ENCODE measurements at places on chromosomes 12 and 14. TPM values are rescaled to one million over a fixed set of nuclear protein-coding genes. Genes with fewer than 3 reads are reported as not detected.

Gene RGS6
- total RNA-seq = 4.7 TPM

Gene ARHGDIB
- total RNA-seq = 223 TPM

Gene FOXN4
- not detected for total RNA-seq

Gene CEP170B
- 38.2 TPM for total RNA-seq

Gene OTOGL
- 0.14 TPM for total RNA-seq

DNA sequence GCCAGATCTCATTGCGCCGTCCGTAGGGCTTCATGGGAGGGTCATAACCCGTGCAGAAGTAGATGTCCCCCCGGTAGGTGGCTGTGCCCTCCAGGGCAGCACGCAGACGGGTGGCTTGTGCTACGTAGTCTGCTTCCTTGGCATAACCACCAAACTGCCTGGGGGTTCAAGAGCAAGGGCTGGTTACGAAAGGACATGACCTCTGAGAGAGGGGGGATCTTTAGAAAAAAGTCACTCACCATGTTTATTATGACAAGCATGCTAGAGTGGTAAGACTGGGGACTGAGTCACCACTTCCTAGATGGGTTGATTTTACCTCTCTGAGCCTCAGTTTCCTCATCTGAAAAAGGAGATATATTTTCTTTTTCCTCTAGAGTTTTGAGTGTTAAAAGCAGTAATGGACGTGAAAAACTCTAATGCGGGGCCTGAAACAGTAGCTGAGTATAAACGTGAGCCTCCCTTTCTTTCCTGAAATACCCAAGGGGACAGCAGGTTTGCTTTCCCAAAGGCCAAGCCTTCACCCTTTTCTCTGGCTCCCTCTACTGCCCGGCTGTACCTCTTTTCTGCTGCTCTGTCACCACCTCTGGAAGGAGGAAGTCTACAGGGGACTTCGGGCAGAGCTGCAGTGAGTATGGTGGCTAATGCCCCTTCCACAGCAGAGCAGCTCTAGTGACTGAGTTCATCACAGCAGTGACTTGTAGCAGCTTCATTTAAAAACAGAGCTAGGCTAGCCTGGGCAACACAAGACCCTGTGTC, 23.5 kb upstream of the GPRC5D start:
- DNase-seq = no peak

Gene DTX1
- 0.41 TPM for total RNA-seq

DNA sequence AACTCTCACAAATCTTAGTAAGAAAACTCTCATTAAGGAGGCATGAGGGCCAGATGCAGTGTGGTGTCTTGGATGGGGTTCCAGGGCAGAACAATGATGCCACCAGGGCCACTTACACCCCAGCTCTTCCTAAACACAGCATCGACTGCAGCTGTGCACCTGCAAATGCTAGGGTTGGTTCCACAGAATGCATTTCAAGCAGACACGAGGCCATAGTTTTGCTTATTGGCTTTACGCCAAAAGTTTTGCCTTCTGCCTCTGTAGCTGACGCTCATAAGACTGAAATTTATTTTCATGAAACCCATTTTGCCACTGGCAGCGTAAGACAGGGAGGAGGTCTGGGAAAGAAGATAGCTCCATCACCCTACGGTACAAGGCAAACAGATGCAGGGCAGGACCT, 179.0 kb downstream of the RIMBP2 start:
- DNase-seq = no peak

DNA sequence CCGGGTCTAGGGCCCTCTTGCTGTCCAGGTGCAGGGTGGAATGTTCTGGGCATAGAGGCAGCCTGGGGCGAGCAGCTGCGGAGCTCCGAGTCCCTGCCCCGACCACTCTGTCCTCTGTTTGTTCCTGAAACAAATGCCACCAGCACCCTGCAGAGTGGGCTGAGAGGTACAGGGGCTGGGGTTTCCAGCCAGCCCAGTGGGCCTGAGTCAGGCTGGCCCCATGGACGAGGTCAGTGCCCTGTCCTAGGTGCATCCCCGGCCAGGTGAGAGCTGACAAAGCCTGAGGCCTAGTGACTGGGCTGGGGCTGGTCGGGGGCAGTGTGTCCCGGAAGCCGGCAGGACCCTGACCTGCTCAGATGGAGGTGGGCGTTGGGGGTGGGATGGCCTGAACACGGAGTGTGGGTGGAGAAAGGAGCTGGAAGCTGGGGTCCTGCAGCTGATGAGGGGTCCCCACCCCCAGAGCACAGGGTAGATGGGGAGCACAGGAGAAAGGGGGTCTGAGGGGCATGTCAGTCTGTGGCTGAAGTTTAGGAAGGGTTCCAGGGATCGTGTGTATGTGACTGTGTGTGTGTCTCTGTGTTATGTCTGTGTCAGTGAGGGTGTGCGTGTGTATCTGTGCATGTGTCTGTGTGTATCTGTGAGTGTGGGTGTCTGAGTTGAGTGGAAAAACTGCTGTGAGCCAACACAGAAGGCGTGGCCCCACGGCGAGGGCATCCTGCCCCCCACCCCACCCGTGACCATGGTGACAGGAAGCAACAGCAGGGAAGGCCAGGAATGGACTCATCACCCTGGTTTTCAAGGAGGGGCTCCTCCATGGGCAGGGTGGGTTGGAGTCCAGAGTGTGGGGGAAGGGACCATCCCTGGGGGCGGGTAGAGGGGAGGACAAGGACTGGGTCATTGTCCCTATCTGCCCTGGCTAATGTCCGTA, 2.4 kb upstream of the CRIP1 start:
- no peak for DNase-seq

DNA sequence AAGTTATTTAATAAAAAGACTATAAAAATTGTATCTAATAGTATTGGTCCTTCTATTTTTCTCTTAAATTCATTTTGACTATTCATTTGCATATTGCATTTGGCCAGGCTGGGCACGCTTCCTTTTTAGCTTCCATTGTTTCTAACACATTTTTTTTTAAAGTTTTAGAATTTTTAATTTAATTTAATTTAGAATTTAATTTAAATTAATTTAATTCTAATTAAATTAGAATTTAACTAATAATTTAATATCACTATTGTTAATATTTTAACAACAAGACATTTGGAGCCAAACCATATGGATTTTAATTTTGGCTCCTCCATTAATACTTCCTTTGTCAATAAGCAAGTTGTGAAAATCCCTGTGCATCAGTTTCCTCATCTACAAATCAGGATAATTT, 856.9 kb upstream of the SEL1L start:
- DNase-seq = no peak

DNA sequence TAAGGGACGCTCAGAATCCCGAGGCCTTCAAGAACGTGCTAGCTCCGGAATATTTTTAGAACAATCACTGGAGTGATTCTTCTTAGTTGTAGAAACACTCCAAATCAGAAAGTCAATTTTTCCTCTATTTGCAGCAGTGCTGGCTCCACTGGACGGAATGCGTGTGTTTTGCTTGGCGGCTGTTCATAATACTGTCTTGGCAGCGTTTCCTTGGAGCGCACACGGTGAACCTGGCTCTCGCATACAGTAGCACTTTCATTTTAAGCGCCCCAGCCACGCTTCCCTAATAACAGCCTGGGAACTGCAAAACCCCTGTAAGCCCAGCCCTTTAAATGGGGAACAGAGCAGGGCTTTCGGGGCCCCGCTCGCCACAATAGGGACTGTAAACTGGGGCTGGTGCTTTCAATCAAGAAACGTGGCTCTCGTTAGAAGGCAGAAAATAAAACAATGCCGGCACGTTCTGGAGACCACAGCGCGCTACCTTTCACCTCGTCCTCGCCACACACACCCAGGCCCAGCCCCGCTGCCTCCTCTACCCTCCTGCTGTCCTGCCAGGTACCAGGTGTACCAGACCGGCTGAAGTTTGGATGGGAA, 79.9 kb downstream of the BCL11B start:
- no peak for DNase-seq

- no peak for DNase-seq
Measured at GRCh38 chr12:90229407-90230170, 521.0 kb upstream of the ATP2B1 start.

Gene GLT1D1
- 0.68 TPM for total RNA-seq

GRCh38 chr12:3747976-3748619, 4.8 kb downstream of the CRACR2A start:
- no peak for DNase-seq

GRCh38 chr14:24139272-24139934, 2.0 kb downstream of the EMC9 start:
- DNase-seq = no peak

GRCh38 chr14:80017795-80018194, 193.5 kb downstream of the DIO2 start:
- DNase-seq = no peak

Gene STYK1
- total RNA-seq = not detected

DNA sequence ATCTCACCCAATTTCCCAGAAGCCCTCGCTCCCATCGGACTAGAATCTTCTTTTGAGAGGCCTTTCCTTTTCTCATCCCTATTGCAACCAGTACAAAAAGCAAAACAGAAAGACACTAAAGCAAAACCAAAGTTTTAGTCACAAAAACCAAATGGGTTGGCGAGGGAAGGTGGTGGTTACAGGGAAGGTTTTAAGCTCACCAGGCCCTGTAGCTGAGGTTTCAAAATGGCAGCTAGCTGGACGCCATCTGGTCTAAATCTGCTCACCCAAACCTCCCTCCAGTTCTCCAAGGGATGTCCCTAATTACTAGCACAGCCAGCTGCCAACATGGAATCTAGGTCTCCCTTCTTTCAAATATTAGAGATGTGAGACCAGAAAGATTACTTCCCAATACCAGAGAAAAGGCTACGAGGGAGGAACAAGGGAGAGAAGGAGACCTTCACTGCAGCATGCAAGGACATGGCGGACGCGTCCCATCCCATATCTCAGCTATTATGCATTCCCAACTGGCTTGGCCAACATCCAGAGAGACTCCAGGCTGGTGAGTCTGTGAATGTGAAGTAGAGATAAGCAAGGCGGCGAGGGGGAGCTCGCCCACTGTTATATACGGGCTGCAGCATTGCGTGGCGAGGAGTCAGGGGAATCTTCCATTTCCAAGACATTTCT, 70.8 kb downstream of the DPF3 start:
- DNase-seq = no peak

DNA sequence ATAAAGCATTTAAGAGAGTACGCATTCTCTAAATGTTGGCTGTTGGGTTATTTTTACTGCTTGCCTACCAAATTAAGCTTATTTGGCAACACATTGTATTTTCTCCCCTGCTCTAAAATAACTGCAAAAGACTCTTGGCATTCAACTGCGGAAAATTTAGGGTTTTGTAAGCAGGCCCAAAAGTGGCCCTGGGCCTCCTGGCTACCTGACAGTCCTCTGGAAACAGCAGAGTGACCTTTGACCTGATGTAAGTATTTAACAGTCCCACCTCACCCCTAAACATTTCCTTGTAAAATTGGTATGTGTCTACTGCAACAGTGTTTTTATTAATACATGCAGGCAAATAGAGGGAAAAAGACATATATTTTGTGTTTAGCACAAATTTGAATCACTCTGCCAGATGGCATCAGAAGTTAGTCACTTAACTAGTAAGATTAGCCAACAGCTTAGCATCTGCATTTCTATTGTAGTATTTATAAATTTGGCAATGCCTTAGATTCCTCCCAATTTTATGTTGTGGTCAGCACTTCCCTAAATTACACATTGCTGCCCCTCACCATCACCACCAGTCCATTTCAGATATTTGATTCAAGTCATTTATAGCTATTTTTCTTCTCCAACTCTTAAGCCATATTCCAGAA, 11.2 kb downstream of the LLPH start:
- no peak for DNase-seq

DNA sequence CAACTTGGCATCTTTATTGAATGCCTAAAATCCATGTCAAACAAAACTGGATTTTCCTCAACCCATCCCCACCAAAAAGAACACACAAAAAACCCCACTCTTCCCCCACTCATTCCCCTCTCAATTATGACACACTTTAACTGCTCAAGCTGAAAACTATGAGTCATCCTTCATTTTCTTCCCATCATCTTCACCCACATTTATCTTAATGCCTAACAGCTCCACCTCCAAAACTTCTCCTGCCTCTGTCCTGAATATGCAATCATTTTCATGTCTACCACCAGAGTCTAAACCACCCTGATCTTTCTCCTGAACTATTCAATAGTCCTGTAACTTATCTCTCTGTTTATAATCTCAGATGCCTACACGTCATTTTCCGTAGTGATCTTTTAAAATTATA, 239.7 kb downstream of the BCAT1 start:
- DNase-seq = no peak

GRCh38 chr14:26282578-26282977, 315.3 kb downstream of the NOVA1 start:
- no peak for DNase-seq

Gene RDH11
- 43.2 TPM for total RNA-seq

Gene OR6C2
- total RNA-seq = not detected

Gene KRT82
- total RNA-seq = not detected

DNA sequence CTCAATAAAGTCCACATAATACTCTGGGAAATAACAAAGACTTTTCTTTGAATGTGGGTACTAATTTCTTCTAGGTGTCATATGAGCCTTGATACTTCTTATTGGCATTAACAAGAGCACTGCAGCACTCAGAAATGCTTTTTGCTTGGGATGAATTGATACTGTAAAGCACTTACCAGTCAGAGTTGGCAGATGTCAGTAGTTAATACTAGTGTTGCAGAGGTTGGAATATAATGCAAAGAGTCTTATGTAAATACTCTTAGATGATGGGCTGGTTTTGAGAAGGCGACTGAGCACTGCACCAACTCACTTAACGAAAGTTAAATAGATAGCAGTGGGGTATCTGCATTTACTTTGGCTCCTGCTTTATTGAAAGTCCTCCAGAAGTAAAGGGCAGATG, 25.6 kb upstream of the MBIP start:
- DNase-seq = no peak

Gene KRT1
- total RNA-seq = not detected

DNA sequence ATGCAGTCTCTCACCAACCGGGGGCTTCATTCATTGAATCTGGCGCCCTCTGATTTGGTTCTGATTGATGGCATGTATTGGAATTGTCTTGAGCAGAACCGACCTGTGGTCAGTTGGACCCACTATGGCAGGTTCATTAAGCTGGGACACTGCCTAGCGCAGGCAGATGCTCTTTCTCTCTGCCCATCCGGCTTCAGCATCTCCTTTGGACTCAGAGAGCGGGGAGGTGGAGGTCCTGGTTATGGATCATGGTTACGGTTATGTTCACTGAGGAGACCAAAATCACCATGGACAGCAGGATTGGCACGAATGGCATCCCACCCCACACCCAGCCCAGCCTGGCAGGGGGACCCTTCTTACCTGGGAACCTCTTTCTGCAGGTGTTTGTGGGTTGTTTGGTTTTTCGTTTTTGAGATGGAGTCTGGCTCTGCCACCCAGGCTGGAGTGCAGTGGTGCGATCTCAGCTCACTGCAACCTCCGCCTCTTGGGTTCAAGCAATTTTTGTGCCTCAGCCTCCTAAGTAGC, 16.4 kb upstream of the BCL7A start:
- DNase-seq = no peak

DNA sequence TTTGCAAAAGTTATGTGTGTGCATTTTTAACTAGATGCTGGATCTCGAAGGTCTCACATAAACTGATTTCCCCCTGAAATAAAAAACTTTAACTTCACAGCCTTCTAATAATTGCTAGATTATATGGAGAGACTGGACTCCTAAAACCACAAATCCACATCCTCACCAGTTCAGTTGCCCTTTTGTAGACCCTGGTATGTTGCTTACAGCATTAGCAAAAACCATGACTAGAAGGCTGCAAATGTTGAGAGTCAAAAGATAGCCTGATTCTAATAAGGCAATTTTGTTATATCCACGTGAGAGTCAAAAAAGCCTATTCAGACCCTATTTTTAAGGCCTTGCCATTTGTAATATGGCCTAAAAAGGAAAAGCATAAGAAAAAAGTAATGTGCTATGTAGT, 37.4 kb downstream of the RASSF8 start:
- no peak for DNase-seq

Gene AEBP2
- 79.6 TPM for total RNA-seq
